ENCODE measurements at places on chromosomes 1 and 21.
A peak's percentile ranks its signal among the peaks of the same experiment; 100 is the strongest.

- DNase-seq, result no peak
These were observed 186.4 kb upstream of the FAM78B start for GRCh38 chr1:166353213-166353612.

DNA sequence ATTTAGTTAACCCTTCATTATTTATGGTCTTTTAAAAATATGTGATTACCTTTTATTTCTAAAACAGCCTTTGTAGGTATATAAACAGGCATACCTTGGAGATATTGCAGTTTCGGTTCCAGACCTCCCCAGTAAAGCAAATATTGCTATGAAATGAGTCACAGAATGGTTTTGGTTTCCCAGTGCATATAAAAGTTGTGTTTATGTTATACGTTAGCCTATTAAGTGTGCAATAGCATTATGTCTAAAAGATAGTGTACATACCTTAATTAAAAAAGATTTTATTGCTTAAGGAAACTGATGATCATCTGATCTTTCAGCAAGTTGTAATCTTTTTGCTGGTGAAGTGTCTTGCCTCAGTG, 44.1 kb downstream of the XCL2 start:
- DNase-seq, result no peak

GRCh38 chr1:234727018-234727940, 117.3 kb upstream of the IRF2BP2 start:
- peak; percentile 20 for DNase-seq

- peak; percentile 72 for DNase-seq
These were observed 54.9 kb downstream of the KCNK1 start for GRCh38 chr1:233668725-233669294.
